ENCODE measurements at places on chromosomes 3 and 15.

DNA sequence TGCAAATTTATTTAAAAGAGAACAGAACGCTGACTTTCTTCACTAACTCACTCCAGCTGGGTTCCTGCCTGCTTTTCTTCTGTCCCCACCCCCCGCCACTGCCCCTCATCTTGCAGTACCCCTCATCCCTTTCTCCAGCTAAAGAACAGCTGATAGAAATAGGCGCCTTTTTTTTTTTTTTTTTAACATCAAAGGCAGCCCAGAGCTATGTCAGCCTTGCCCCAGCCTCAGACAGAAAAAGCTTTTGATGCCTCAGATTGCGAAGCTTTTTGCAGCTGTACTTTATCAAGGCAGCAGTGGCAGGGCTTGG is 1.8 kb downstream of the CADPS start:
- no peak for DNase-seq

- DNase-seq, result no peak
Observed at GRCh38 chr15:61784734-61785133, 275.5 kb downstream of the VPS13C start.

DNA sequence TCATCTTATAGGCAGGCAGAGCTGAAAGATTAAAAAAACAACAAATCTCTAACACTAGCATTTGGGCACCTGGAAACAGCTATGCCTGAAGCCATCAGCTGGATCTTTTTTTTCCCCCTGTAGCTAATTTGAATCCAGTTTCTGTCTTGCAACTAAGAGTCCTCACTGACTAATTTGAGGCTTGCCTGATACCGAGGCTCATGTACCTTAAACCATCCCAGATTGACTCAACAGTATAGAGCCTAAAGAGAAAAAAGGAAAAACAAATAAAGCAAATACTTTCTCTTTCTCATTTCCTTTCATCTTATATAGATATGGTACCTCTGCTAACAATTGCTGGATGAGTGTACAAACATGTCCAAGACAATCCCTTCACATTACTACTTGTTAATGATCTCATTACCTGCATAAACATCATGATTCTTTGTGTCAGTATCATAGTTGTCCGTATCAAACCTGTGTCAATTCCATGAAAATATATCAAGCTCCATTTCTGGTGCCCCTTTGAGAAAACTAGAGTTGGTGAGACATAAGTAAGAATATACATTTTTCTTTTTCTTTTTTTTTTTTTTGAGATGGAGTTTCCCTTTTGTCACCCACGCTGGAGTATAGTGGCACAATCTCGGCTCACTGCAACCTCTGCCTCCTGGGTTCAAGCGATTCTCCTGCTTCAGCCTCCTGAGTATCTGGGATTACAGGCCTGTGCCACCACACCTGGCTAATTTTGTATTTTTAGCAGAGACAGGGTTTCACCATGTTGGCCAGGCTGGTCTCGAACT is 43.1 kb downstream of the BHLHE40 start:
- DNase-seq, result no peak

- DNase-seq, result no peak
Observed at GRCh38 chr3:53161820-53162671, 1.0 kb downstream of the PRKCD start.

- DNase-seq, result no peak
Observed at GRCh38 chr15:100131321-100132224, 210.2 kb downstream of the ADAMTS17 start.

GRCh38 chr3:42663581-42664437 is 10.3 kb downstream of the ZBTB47 start:
- DNase-seq, result no peak

- DNase-seq, result no peak
Observed at GRCh38 chr15:29888646-29889045, 66.4 kb upstream of the TJP1 start.

DNA sequence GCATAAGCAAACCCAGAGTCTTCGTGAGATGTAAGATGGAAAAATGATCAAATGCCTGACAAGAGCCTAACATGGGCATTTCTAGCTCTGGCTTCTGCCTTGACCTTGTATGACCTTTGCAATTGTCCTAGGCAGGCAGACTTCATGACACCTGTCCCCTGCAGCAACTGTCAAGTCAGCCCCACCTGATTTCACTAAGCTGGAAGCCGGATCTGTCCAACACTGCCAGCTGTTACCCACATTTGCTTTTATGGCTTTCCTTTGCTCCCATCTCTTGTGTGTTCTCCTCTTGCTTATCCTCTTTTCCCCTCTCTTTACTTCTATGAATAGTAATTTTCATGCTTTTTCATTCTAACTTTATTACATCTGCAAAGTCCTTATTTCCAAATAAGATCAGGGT is 48.5 kb upstream of the TNIK start:
- peak; percentile 31 for DNase-seq

- DNase-seq, result no peak
Observed at GRCh38 chr15:84969257-84969656, 12.4 kb upstream of the PDE8A start.
